ENCODE measurements at places on chromosomes 3 and 15. TPM values are rescaled to one million over a fixed set of nuclear protein-coding genes. Genes with fewer than 3 reads are reported as not detected.

GRCh38 chr15:78424673-78425072, 13.3 kb upstream of the IREB2 start:
- H3K27me3 ChIP-seq = no peaks in the 10 kb centered on the region
- H3K4me1 ChIP-seq = no peaks in the 10 kb centered on the region
- no peak for DNase-seq
- no peak overlapping the region for H3K27ac ChIP-seq
- no peak overlapping the region for H3K4me3 ChIP-seq

DNA sequence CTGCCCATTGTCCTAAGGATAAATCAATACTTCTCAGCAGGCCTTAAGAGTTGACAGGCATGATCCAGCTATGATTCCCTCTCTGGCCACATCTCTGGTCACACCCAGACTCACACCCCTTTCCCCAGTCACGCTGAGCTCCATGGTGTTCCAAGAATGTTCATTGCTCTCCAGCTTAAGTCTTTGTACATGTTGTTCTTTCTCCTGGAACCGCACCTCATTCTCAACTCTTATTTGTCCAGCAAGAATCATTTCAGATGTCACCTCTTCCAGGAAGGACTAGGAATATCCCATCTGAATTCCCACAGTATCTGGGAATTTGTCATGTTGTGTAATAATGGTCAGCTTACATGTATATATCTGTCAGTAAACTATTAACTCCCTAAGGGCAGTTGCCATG, 118.3 kb upstream of the GALNT15 start:
- H3K36me3 ChIP-seq = no peaks in the 10 kb centered on the region
- no peaks in the 10 kb centered on the region for H3K27me3 ChIP-seq
- peaks cover 50% of the 10 kb centered on the region for H3K4me1 ChIP-seq
- no peak overlapping the region for H3K4me3 ChIP-seq
- peak; percentile 79 for DNase-seq
- H3K27ac ChIP-seq = peak overlapping the region; percentile 65

The HHATL gene
- not detected for total RNA-seq

The EXD1 gene
- not detected for total RNA-seq

The IGDCC3 gene
- not detected for total RNA-seq

The PP2D1 gene
- not detected for total RNA-seq

Data from tibial nerve (tissue), 4 donors.